Vagina (tissue), 2 donors: ENCODE measurements at places on chromosomes 13 and 19.

DNA sequence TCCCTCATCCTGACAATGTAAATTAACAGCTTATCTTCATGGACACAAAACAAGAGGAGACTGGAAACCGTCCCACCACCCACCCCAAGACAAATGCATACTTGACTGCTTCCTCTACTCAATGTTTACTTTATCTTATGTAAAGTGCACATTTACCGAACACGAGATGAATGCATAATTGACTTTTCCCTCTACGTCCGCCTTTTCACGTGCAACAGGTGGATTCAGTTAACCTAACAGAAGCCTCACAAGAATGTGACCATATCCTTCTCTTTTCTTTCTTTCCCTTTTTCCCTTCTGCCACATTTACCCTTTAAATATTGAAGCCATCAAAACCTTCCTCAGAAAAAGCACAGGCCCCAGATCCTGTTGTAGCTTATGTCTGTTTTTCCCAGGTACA lies 468.0 kb downstream of the UQCRFS1 start:
- no peak for DNase-seq

GRCh38 chr19:16715611-16716010 lies 4.0 kb upstream of the NWD1 start:
- no peak for DNase-seq

DNA sequence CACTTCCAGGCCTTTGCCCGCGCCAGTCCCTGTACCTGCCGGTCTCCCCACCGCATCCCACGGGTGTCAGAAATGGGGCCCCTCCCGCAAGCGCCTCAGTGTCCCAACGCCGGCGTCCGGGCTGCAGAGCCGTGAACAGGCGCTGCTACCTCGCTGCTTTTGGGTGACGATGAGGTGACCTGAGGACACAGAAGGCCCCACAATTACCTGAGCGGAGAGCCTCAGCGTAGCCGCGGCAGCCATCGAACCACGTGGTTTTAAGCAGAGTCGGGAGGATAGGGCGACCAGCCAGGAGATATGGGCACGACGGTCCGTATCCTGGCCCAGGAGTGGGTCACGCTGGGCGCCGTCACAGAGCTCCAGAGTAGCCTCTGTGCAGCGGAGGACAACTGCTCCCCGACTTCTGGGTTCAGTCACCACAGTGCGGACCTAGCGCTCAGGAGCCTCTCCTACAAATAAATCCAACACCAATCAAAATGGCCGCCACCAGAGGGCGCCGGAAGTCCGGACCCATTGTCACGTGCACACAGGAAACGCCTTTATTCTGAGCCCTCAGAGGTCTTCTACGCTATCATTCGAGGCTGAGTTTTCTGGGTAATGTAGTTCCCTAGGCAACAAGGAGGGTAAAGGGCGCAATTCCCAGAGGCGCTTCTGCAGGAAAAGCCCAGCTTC lies at the start of gene ZNF814:
TSS of gene ZNF814 (minus strand) at position 478 of the 672 bp plus-strand sequence. CDS start at position 243, 235 bp downstream.
- DNase-seq: no peak

DNA sequence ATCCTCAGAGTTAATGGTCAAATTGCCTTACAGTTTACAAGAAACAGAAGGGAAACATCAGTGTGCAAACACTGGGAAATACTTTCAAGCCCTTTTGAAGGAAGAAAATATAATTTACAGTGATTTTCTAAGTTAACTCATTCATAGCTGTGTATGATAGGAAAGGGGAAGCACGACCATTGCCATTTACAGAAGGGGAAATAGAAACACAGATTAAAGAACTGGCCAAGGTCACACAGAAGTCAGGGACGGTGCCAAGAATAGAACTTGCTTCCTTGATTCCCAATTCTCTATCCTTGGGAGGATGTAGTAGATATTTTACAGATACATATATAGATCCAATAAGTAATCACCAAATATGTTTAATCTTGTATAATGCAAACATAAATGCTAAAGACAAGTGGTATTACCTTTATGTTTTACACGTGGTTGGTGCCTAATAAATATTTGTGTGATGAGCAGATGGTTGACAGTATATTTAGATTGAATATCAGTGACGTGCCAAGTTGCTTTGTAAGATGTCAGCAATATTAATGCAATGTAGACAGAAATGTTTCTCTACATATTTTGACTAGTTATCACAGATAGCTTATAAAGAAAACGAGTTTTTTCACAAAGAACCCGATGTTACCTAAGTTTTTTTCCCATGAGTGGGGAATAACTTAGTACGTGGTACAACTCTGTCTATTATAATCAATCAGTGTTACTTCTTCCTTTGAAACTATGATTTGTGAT lies 73.1 kb downstream of the FLT1 start:
- no peak for DNase-seq

- no peak for DNase-seq
Measured at GRCh38 chr13:69168436-69168835, 939.2 kb upstream of the ATXN8OS start.

GRCh38 chr13:41675306-41675705 lies 218.0 kb downstream of the RGCC start:
- DNase-seq: no peak

DNA sequence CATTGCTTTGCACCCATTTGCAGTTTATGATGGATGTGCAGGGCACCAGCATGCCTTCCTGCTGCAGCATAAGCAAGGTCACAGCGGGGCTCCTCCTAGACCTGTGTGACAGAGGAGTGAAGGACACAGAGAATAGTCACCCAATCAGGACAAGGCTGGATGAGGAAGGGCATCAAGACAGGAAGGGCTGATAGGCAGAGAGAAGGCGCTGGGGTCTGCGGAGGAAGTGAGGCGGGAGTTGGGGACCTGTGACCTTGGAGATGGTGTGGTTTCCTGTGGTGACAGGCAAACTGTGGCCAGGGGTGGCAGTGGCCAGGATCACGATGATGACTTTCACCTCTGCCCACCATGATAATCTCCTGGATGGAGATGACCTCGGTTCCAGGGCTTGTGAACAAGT lies 16.4 kb upstream of the KCTD15 start:
- DNase-seq: no peak

GRCh38 chr13:97141564-97142005 lies 80.5 kb upstream of the MBNL2 start:
- no peak for DNase-seq

DNA sequence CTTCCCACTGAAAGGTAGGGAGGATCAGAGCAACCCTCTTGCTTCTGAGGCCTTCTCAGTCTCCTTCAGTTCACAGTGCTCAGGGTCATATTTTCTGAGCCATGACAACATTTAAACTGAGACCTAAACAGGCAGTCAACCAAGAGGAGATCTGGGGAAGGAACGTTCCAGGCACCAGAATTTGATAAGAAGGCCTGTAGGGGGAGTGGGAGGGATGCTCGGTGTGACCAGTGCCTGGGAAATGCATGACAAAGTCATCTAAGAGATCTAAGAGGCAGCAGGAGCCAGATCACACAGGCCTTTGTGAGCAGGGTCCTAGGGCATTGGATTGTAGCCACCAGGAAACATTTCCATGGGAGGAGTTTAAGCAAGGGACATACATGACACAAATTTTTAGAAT lies 71.6 kb downstream of the SHISA2 start:
- DNase-seq: no peak

DNA sequence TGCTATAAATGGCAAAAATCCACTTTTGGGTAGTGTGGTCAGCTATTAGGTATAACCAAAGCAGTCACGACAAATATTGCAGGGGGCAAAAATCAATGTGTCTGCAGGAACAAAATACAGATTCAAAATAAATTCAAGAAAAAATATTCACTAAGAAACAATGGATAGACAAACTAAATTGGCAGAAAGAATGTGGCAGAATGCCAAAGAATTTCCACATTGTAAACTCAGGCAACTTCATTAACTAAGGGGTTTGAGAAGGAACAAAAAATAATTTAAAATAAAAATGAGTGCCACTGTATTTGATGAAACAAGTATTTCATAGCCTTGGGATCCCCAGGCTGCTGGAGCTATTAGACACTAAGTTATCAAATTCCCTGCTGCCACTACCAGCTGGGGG lies 193.1 kb downstream of the VWA8 start:
- no peak for DNase-seq

- no peak for DNase-seq
Measured at GRCh38 chr13:45385320-45385719, 32.9 kb downstream of the SLC25A30 start.
